ENCODE measurements at places on chromosomes 6 and 20. TPM values are rescaled to one million over a fixed set of nuclear protein-coding genes. Genes with fewer than 3 reads are reported as not detected.

PPARD gene
- 41.3 TPM for total RNA-seq

DNA sequence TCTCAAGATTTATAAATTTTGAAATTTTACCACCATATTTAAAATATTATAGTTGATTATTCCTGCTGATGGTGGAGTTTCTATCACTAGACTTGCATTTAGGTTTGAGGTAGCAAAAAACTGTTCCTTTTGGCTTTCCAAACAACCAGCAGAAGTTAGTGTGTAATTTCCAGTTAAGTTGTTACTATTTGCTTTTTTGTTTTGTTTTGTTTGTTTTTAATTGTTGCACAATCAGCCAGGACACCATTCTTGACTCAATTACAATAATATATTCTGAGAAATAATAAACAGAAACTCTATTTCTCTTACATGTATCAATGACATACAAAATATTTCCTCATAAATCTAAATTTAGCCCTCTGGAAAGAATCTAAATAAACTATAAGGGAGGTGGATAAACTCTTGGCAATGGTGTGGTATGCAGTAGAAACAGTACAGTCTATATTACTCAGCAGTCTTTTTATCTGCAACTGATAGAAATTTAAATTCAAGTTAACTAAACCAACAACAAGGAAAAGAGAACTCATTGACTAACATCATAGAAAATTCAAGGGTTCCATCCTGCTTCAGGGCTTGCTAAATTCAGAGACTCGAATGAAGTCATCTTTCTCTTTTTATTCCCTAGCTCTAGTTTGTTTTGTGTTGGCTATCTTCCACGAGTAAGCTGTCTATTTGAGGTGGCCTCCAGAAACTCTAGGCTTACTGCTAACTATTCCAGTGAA lies 19.4 kb upstream of the COL19A1 start:
- no peak for DNase-seq

MUC22 gene
- not detected for total RNA-seq

SMIM13 gene
- total RNA-seq = 6.2 TPM

TRIM10 gene
- total RNA-seq = not detected
